ENCODE measurements at places on chromosomes 6 and 20. TPM values are rescaled to one million over a fixed set of nuclear protein-coding genes. Genes with fewer than 3 reads are reported as not detected.

CDSN gene
- not detected for total RNA-seq

NT5DC1 gene
- 22.3 TPM for total RNA-seq

C6orf52 gene
- total RNA-seq: 2.3 TPM

ADGRF1 gene
- not detected for total RNA-seq

LHFPL5 gene
- total RNA-seq: not detected

COL19A1 gene
- total RNA-seq: not detected

Measured in A549 treated with RU486 at 1 μM for 4 hours (cell line).